NCI-H524 (cell line): ENCODE measurements at places on chromosomes 6 and 20.

- no peak for DNase-seq
Observed at GRCh38 chr6:97053643-97054411, 129.3 kb downstream of the KLHL32 start.

DNA sequence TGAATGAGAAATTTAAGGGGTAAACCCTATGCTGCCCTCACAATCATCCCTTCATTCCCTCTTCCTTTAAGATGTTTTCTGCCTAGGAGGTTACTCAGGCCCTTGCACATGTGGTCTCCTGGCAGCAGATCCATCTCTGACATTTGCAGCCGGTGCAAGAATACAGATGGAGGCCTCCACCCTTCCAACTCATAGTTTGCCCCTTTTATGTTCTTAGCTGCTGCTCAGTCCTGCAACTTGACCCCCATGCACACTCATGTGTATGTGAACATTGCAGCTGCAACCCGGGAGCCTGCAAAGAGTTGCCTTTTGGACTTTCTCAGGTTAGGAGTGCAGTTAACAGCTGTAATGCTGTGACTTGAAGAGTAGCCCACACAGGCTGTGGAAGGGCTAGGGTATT lies 131.9 kb upstream of the SGK1 start:
- DNase-seq, result no peak

GRCh38 chr6:170082531-170083187 lies 208.2 kb downstream of the DLL1 start:
- no peak for DNase-seq

DNA sequence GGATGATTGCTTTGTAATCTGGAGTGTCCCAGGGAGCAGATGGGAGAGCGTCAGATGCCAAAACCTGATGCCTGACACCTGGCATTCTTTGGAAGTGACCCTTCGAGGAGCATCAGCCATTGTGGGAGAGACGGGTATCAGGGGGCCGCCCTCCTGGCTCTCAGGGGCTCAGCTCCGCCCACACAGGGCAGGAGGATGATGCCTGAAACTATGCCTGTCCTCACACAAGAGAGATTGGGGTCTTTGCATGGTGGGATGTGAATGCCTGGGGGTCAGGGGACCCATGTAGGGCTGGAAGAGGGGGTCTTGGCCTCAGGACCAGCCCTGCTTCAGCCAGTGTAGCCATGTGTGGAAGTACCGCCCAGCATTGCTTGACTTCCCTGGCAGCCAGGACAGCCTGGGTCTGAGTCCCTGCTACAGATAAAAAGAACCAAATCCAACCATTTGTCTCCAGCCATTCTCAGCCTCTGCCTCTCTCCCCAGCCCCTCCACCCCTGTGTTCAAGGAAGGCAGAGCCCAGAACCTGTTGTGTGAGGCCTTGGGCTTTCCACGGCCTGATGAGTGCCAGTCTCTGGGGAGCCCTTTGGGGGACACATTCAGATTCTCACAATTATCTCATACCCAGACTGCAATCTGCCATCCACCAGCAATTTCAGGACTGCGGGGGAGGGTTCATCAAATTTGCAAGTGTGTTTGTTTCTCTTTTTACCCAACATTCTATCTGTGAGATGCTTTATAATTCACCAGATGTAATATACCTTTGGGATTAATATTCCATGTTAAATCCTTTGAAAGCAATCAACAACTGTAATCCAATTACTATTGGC lies 371.2 kb downstream of the PREX1 start:
- peak; percentile 75 for DNase-seq

- no peak for DNase-seq
Observed at GRCh38 chr6:151067684-151068596, 171.8 kb upstream of the AKAP12 start.

DNA sequence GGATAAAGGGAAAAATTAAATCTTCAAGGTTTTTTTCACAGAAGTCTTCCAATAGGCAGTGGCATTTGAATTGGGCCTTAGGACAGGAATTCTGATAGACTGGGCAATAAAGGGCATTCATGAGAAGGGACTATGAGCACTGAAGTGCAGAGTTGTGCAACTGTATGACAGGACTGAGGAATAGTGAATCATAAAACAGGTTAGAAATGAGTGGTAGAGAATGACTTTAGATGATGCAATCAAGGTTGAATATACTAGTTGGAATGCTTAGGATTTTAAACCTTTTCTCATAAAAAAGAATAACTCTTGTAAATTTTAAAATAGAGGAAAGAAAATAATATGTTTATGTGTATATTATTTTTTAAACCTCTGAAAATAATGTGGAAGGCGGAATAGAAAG lies 944.7 kb downstream of the PHF3 start:
- no peak for DNase-seq

DNA sequence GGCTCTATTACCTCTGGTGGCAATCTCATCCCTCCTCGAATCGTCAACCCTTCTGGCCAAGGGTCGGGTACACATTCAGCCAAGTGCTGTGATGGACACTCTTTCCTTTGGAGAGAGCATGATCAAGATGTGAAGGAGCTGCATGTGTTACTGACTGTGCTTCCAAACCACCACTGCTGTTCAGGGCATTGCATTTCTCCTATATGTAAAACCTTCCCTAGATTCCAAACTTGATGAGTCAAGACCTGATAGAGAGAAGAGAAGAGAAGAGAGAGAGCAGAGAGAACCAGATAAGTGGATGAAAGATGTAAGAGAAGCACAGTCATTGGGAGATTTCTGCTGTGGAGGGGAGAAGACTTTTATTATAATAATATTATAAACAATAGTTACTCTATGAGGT lies 162.2 kb downstream of the KCNQ5 start:
- no peak for DNase-seq

GRCh38 chr6:6781172-6781872 lies 192.8 kb downstream of the LY86 start:
- DNase-seq, result no peak

DNA sequence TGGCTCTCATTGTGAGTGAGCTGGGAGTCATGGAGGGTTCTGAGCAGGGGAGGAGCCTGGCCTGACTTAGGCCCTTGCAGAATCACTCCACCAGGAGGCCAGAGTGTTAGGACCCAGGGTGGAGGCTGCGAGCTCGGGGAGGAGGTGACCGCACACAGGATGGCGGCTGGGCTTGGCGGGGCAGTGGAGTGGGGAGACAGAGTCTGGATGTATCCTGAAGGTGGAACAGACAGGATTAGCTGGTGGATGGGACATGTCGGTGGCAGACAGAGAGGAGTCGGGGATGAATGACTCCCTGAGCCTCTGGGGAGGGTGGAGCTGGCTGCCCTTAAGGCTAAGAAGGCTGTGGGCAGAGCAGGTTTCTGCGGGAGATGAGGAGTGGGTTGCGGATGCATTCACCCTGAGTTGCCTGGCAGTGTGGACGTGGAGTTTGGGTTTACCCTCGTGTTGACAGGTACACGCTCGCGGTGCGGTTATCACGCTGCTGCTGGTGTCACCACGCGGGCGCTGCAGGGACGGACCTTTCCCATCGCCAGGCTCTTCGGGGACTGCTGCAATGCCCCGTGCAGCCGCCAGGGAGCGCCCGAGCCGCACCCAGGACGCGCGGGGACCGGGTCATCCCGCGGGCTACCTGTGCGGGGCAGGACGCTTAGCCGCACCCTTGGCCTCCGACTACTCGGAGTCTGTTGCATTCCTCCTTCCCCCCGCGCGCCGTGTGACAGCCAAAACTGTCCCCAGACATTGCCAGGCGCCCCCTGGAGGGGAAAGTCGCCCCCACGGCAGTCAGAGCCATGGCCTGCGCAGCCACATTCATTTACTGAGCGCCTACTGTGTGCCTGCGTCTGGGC lies 43.0 kb upstream of the PTGIS start:
- DNase-seq, result peak; percentile 41

DNA sequence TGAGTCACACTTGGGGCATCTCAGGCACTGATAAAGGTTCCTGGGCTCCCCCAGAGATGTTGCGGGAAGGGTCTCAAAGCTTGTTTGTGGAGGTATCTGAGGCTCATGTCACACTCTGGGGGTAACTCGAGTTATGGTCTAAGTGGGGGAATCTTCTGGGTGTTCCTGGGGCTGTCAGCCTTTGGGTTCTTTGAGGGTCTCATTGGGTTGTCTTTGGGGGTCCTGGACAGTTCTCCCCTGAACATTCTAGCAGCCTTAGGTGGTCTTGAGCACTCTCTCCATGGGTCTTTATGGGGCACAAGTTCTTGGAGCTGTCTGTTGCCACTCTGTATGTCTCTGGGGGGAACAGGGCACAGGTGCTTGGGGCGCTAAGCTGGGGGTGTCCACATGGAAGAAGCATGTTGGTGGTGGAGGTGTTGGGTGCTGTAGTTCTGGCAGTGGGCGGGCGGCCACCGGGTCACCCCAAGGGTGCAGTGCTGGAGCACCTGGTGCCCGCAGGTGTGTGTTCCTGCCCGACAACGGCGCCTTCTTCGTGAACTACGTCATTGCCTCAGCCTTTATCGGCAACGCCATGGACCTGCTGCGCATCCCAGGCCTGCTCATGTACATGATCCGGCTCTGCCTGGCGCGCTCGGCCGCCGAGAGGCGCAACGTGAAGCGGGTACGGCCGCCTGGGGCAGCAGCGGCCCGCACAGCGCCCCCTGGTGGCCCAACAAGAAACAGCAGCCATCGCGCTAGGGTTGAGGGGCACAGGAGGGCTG lies 7.1 kb upstream of the CAPN11 start:
- DNase-seq, result peak; percentile 46

- no peak for DNase-seq
Observed at GRCh38 chr20:48550814-48551213, 277.0 kb downstream of the PREX1 start.

- DNase-seq, result no peak
Observed at GRCh38 chr6:87070741-87071140, 24.2 kb downstream of the CGA start.

GRCh38 chr20:48770700-48771442 lies 56.9 kb downstream of the PREX1 start:
- DNase-seq, result no peak

DNA sequence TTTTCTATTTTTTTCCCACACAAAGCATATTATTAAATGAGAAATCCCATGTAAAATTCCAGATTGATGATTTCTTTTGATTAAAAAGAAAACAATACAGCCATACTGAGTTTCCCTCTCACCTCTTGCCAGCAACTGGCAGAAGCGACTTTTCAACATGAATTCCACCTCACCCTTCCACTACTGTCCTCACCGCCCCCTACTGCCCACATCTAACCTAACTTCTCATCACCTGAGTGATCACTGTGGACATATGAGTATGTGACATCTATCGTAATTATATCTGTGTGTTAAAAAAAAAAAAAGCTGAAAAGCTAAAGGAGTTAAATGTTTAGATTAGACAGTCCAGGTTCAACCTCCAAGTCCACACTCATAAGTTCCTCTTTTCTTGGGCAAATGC lies 528.6 kb downstream of the PRKN start:
- no peak for DNase-seq

GRCh38 chr6:21582651-21583050 lies 10.9 kb upstream of the SOX4 start:
- DNase-seq, result no peak

DNA sequence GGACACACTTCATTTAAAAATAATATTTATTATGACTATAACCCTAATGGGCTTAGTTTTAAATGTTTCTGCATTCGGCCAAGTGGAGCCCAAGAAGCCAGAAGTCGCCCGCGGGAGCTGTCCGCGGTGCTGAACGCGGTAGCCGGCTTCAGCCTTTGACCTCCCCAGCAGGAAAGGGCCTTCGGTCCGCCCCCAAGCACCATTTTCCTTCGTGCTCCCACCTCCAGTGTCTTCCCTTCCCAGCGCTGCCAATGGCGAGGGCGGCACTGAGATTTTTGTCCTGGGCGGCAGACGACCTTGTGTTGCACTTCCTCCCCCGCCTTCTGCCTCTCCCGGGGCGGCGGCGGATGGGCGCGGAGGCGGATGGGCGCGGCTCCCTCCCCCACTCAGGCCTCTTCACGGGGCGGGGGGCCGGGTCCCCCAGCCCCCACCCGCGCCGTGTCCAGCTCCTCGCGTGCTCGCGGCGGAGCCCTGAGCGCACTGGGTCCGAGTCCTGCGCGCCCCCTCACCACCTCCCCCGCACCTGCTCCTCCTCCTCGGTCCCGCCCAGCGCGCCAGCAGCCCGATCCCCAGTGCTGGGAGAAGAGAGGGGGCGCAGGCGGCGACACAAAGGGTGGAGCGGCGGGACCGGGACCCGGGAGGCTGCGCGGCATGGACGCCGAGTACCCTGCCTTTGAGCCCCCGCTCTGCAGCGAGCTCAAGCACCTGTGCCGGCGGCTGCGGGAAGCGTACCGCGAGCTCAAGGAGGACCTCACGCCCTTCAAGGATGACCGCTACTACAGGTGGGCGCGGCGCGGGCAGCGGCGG lies 23.6 kb upstream of the TMEM181 start:
- DNase-seq, result peak; percentile 56
